ENCODE measurements at places on chromosomes 11 and 22. TPM values are rescaled to one million over a fixed set of nuclear protein-coding genes. Genes with fewer than 3 reads are reported as not detected.

GRCh38 chr11:66848671-66849500 lies 5.6 kb downstream of the RCE1 start:
- peak; percentile 3 for DNase-seq
- H3K36me3 ChIP-seq, result peaks cover 51% of the 10 kb centered on the region
- H3K4me1 ChIP-seq, result peaks cover 10% of the 10 kb centered on the region
- H3K4me3 ChIP-seq, result no peak overlapping the region
- H3K27ac ChIP-seq, result no peak overlapping the region

The HSCB gene
- 20.0 TPM for total RNA-seq

The ACCS gene
- total RNA-seq, result 16.0 TPM

DNA sequence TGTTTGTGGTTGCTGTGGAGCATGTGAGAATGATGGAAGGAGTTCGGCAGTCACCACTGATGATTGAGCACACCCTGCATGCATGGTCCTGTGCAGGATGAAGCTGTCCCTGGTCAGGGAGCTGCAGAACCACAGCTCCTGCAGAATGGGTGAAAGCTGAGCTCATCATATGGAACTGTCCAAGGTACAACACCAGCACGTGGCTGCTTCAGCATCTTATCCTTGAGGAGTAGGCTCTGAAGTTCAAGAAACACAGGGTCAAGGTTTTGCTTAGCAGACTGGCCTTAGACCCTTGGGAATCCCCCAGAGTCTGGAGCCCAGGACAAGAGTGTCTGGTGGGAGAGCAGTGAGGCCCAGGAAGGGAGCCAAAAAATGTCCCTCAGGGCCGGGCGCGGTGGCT lies 182.4 kb upstream of the LARGE1 start:
- H3K27ac ChIP-seq, result no peak overlapping the region
- no peak overlapping the region for H3K4me3 ChIP-seq
- no peaks in the 10 kb centered on the region for H3K36me3 ChIP-seq
- H3K4me1 ChIP-seq, result no peaks in the 10 kb centered on the region
- H3K27me3 ChIP-seq, result no peaks in the 10 kb centered on the region
- peak; percentile 10 for DNase-seq

DNA sequence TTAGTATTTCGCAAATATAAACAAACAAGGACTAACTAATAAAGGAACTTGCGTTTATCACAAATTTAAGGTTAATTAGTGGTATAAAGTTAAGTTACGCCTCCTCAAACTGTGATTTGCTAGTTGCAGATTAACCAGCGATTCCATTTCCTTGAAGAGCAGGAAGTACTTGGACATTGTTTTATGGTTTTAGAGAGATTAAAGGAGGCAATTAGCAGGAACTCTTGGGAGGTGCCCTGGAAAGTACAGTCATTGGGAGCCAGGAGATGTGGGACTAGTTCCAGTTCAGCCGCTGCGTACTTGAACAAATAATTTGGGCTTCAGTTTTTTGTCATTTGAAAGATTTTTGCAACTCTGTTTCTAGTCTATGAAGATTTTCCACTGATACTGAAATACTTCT lies 3.3 kb downstream of the FAM118B start:
- no peak overlapping the region for H3K4me3 ChIP-seq
- H3K27me3 ChIP-seq, result no peaks in the 10 kb centered on the region

DNA sequence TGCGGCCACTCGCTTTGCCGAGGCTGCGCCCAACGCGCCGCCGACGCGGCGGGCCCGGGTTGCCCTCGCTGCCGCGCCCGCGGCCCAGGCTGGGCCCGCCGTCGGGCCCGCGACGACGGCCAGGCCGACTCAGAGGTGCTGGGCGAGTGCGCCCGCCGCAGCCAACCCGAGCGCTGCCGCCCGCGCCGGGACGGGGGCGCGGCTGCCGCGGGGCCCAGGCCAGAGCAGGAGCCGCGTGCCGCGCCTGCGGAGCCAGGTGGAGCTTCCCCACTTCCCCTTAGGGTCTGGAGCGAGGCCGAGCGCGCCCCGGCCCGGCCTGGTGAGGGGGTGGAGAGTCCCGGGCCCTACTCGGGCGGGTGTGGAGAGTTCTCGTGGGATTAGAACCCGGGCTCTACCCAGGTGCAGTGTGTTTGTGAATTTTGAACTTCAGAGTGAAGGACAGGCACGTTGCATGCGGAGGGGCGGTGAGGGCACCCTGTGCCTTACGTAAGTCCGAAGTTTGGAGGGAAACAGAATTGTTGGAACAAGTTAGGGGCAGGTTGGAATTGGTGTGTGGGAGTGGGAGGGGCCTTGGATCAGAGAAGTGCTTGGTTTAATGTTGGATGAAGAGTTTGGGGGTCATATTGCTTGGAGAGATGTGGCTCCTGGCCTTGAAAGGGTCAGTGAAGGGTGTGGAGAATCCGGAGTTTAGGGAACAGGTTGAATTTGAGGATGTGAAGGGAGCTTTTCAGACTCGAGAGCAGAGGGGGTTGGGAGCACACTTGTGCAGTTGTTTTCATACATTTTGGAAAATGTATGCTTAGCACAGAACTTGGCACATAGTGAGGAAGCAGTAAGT lies 697 bp downstream of the RNF169 start:
- H3K27me3 ChIP-seq, result no peaks in the 10 kb centered on the region
- peak; percentile 60 for DNase-seq
- peak overlapping the region; percentile 89 for H3K27ac ChIP-seq
- H3K36me3 ChIP-seq, result no peaks in the 10 kb centered on the region
- peaks cover 14% of the 10 kb centered on the region for H3K4me1 ChIP-seq

DNA sequence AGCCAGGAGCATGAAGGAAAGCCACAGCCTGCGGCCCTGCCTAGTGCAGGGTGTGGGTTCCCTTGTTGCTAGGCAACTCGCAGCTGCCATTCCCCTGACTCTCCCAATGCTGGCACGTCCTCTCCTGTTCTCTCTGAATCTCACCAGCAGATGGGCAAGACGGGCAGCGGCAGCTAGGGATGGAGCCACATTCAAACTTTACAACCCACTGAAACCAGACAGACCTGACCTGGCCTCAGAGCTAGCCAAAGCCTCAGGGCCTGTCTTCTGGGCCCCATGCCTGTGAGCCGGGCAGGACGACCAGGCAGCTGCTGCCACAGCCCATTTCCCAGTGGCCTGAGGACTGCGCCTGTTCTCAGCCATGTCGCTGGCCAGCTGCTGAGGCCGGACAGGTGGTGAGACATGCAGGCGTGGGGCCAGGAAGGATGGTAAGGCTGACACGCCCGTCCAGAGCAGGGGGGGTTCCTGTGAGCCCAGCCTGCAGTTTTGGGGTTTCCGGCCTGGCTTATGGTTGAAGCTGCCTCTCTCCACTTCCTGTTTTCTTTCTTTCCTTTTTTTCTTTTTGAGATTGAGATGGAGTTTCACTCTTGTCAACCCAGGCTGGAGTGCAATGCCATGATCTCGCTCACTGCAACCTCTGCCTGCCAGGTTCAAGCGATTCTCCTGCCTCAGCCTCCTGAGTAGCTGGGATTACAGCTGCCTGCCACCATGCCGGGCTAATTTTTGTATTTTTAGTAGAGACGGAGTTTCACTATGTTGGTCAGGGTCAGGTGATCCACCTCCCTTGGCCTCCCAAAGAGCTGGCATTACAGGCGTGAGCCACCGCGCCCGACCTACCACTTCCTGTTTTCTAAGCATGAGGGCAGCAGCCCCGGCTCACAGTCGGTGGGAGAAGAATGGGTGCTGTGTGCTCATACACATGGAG lies 4.1 kb downstream of the SUN2 start:
- peak; percentile 86 for DNase-seq
- peak overlapping the region; percentile 87 for H3K27ac ChIP-seq
- H3K36me3 ChIP-seq, result peaks cover 62% of the 10 kb centered on the region
- peaks cover 55% of the 10 kb centered on the region for H3K4me1 ChIP-seq
- H3K4me3 ChIP-seq, result no peak overlapping the region

The EIF4ENIF1 gene
- 10.6 TPM for total RNA-seq

- no peak overlapping the region for H3K4me3 ChIP-seq
- no peak for DNase-seq
- peaks cover 17% of the 10 kb centered on the region for H3K4me1 ChIP-seq
- H3K27me3 ChIP-seq, result no peaks in the 10 kb centered on the region
- H3K36me3 ChIP-seq, result peaks cover 58% of the 10 kb centered on the region
Observed at GRCh38 chr11:47573321-47573720, 5.4 kb downstream of the KBTBD4 start.
